NCI-H446 (cell line): ENCODE measurements at places on chromosomes 7 and 10.

GRCh38 chr7:68423356-68423755, 1174.9 kb upstream of the AUTS2 start:
- no peak for DNase-seq

DNA sequence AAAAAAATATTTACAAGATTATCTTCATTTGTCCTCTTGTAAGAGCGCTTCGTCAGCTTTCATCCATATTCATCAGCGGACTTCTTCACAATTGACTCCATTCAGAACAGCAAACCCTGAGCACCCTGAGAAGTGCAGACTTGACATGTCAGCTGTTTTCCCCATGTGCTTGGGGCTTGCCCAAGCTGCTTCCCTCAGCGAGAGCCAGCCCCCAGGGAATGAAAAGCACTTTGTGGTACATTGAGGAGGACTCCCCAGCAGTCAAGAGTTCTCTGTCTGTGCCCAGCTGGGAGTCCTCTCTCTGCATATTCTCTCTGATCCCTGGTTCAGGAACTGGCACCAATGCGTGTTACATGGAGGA, 22.7 kb downstream of the HKDC1 start:
- DNase-seq = no peak

DNA sequence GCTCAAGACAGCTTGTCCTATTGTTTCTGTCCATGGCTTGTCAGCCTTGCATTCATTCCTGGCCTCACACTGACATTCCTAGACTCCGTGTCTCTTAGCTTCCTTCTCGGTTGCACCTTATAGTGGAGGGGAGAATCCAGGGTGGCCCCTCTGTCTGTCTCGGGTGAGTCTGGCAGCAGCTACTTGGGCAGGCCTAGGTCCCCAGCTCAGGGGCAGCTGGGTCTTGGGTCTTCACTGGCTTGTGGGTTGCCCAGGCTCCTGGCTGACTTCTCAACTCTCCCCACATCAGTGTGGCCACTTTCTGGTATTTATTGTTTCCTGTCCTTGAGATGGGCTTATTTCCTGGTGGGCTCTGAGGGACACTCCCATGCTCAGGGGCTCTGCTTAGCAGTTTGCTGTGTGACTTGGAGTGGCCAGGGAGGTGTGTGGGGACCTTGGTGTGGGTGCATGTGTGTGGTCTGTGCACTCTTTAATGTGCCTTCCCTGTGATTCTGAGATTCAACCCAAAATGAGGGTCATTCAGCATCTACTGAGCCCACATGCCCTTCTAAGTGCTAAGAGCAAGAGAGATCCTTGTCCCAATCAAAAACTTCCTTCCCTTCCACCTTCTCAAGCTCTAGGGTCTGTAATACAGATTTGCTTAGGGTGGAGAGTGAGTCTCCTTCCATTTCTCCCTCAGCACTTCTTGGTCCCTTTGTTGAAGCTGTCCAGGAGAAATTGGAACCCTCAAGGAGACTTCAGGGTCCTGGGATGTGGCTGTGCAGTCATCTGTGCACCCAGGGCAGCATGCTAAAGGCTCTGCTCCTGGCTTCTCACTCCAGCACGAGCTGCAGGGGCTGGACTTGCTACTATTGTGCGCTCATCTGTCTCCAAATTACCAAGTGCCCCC, 20.1 kb downstream of the UPP1 start:
- no peak for DNase-seq

- DNase-seq = no peak
Observed at GRCh38 chr10:117373823-117374505, 1.3 kb downstream of the PDZD8 start.

GRCh38 chr7:18831419-18831818, 286.0 kb downstream of the TWIST1 start:
- no peak for DNase-seq

DNA sequence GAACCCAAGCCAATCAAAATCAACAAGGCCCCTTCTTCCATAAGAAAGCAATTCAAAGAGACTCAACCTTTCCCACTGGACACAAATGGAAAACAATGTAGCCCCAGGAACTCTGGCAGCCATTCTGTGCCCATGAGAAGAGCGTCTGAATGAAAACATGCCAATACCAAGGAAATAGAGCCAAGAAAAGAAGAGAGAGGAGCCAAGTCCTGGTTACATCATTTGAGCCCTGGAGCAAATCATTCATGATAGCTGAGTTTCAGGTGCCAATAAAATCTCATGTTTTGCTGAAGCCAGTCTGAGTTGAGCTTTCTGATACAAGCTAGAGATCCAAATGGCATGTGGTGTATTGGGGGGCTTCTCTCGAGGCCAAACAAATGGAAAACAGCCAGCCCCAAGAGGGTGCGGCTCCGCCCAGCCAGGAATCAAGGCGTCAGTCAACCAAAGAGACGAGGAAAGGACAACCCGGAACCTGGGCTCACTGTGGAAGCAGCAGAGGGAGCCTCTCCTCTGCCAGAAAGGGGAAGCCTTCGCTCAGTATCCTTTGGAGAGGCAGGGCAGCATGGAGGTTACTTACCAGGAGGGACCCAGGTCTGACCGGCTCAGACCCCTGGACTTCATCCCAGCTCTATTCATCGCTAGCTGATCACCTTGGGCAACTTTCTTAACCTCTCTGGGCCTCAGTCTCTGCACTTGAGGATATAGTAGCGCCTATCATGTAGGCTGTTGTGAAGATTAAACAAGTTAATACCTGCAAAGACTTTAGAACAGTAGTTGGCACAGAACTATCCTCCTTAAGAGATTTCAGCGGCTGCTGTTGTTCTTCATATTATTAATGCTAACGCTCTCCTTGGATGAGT, 61.8 kb downstream of the OAT start:
- peak; percentile 16 for DNase-seq

DNA sequence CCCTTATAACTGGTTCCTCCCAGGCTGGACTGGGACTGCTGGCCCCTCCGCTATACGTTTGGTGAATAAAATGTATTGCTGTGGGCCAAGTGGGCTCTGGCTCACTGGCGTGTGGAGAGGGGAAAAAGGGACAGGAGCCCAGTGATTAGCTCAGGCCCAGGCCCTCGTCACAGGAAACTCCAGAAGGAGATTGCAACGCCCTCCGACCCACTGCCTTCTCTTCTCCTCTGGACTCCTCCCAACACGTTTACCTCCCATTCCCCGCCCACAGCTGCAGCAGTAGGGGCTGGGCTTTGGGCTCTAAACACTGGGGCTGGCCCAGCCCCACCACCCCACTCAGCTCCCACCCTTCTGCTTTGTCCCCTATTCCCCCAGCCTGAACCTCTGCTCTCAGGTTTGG, 173.9 kb downstream of the NEURL1 start:
- DNase-seq = no peak

DNA sequence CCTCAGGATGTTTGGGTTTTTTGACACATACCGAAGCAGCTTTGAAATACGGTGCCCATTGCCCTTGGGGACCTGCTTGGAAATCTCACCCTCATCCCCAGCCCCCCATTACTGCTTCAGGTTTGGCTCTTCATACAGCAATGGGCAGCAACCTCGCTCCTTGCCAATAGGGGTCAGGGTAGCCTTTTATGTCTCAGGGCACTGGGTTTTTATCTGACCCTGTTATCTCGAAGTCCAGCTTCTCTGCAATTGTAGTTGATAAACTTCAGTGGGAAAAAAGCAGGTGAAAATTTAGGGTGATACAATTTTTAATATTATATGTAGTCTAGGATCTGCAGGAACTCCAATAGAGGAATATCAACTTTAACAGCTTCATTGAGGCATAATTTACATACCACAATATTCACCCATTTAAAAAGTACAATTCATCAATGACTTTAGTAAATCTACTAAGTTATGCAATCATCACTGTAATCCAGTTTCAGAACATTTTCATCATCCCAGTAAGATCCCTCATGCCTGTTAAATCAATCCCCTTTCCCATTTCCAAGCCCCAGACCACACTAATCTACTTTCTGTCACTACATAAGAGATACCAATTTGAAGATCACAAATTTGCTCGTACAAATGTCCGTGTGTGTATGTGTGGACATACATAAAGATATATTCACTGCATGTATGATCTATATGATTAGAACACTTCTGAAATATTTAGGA, 386.2 kb downstream of the KCNMA1 start:
- no peak for DNase-seq

DNA sequence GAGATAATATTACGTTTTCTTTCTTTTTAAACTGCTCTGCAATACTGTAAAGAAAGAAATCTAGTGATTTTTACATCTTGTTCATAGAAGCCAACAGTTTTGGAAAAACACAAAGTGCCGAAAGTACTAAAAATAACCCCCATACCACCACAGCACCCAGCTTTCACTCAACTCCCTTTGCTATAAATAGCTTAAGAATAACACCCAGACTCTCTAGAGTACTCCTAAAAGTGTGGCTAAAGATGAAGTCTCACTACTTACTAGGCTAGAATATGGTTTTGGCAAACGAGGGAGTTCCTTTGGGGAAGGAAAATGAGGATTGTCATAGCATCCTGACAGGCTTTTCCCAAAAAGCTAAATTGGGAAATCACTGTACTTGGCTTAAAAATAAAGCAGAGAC, 151.8 kb upstream of the ANK3 start:
- no peak for DNase-seq

GRCh38 chr10:62744136-62744535, 60.4 kb upstream of the ADO start:
- DNase-seq = no peak

DNA sequence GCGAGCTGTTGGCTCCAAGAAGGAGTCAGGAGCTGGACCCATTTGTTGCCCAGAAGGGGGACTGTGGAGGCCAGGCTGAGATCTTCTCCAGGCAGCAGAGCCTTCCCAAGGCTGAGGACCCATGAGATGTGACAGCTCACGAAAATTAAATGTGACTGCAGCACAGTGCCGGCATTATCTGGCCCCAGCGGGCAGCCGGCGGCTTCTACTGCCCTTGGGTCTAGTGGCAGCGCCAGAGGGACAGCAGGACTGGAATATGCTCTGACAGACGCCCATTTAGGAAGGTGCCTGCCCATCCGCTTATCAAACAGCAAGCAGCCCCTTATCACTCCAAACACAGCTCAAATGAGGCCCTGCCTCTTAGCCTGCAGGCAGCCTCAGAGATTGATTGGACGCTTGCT, 122.9 kb upstream of the LYZL2 start:
- DNase-seq = no peak

DNA sequence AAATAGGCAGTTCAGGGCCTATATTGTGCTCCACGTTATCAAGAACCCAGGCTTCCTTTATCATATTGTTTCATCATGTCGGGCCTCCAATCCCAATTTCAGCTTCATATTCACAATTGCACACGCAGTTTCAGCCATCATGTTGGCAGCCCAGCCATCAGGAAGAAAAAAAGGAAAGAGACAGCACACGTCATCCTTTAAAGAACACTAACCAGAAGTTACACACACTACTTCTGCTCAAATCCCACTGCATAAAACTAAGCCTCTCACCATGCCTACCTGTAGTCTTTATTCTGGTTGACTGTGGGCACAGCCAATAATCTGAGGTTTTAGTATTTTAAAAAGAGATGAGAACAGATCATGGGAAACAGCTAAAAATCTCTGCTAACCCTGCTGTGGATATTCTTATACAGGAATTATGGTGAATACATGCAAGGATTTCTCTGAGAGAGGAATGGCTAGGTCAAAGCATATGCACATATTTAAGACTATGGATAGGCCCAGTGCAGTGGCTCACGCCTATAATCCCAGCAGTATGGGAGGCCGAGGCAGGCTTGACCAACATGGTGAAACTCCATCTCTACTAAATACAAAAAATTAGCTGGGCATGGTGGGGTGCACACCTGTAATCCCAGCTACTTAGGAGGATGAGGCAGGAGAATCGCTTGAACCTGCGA, 534.4 kb downstream of the ETV1 start:
- no peak for DNase-seq

GRCh38 chr10:73887294-73888039, 13.1 kb upstream of the CAMK2G start:
- DNase-seq = peak; percentile 94

DNA sequence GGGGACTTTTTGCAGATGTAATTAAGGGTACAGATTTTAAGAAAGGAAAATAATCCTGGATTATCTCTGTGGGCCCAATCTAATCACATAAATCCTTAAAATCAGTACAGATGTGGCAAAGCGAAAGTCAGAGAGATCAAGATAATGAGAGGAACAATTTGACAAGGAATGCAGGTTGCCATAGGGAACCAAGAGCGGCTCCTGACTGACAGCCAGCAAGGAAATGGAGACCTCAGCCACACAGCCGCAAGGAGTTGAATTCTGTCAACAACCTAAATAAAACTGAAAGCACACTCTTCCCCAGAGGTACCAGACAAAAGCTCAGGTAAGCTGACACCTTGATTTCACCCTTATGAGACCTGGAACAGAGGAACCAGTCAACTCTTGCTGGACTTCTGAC, 3.4 kb upstream of the PNPLA8 start:
- no peak for DNase-seq

DNA sequence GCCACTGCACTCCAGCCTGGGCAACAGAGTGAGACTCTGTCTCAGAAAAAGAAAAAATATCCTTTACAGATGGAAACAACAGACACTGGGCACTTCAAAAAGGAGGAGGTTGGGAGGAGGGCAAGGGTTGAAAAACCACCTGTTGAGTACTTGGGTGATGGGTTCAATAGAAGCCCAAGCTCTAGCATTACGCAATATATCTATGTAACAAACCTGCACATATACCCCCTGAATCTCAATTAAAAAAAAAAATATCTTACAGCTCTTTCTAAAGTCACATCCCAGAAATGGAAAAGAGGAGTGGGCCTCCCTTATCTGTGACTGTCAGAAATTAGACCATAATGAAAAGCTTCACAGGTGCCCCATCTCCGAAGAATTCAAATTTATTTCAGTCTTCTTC, 12.1 kb downstream of the VIM start:
- no peak for DNase-seq

DNA sequence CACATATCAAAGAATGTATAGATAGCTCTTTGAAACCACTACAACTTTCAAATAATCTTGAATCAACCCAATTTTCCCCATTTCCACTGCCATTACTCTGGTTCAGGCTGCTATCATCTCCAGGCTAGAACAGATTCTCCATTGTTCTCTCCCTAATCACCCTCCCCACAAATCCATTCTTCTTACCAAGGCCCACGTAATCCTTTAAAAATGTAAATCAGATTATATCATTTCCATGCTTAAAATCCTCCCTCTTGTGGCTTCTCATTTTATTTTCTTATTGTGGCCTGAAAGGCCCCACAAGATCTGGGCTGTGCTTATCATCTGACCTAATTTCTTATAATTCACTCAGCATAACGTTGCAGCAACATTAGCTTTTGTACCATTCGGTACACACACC, 3.0 kb upstream of the PON1 start:
- no peak for DNase-seq

DNA sequence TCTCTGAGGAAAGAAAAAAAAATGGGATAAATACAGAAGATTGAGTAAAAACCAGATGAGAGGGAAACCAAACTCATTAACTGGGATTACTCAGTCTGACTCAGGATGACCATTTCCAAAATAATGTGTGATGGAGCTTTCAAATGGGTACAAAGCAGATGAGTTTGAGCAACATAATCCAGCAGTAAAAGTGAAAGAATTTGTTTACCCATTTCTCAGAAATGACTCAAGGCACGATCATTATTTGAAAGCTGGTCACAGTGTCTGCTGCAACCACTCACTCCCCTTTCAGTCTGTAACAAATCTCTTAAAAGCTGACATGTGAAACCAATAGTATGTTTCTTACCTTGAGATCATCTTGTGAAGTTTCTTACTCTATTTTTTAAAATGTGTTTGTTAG, 104.7 kb upstream of the KLF14 start:
- no peak for DNase-seq
